ENCODE measurements at places on chromosomes 3 and 15.

DNA sequence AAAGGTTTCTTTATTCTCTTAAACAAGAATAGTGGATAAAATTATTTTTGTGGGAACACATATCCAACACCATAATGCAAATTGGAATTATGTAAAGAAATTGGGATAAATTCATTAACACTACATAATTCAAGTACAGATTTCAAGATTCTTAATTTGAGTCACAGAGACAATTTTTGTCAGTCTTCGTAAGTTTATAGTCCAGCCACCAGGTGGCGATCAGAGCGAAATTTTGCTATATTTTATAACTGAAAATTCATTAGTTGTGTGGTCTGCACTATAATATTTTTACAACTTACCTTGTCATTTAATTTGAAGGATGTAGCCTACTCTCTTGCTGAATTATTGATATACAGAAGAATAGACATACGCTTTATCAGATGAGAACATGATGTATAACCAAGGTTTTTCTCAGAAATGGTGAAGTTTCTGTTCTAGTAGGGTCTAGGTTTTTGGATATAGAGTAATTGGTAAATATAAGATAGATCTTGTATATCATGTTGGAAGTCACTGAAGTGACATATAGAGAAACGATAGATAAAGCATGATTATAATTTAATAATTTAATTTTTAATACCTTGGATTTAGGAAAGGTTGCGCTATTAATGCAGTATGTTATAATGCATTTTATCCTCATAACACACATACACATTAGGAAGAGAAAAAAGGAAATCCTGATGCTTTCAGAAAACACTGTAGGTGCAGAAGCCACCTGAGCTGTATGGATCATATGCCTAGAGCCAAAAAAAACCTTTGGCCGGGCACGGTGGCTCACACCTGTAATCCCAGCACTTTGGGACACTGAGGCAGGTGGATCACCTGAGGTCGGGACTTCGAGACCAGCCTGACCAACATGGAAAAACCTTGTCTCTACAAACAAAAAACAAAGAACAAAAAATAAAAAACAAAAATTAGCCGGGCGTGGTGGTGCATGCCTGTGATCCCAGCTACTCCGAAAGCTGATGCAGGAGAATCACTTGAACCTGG is 31.7 kb downstream of the PLSCR4 start:
- peak; percentile 29 for DNase-seq

DNA sequence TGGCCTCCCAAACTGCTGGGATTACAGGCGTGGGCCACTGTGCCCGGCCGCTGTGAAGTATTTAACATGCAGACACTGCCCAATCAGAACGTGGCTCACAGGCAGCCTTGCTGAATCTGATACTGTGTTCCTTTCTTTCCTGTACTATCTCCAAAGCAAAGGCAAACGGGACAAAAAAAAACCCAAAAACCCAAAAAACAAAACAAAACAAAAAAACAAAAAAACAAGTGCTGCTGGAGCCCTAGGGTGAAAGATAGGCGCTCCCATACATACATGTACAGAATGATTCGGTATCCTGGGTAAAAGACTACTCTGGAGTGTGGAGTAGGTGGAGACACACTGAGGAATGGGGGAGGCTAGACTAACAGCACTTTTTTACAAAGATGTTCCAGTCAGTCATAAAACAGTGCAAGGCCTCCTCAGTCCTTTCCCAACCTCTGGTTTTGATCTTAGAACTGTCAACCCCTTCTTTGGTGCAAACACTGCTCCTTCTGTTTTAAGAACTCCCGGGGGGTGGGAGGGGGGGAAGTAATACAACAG is 7.7 kb upstream of the MAP1A start:
- no peak for DNase-seq

GRCh38 chr3:134709076-134709475 is 58.3 kb upstream of the KY start:
- no peak for DNase-seq

DNA sequence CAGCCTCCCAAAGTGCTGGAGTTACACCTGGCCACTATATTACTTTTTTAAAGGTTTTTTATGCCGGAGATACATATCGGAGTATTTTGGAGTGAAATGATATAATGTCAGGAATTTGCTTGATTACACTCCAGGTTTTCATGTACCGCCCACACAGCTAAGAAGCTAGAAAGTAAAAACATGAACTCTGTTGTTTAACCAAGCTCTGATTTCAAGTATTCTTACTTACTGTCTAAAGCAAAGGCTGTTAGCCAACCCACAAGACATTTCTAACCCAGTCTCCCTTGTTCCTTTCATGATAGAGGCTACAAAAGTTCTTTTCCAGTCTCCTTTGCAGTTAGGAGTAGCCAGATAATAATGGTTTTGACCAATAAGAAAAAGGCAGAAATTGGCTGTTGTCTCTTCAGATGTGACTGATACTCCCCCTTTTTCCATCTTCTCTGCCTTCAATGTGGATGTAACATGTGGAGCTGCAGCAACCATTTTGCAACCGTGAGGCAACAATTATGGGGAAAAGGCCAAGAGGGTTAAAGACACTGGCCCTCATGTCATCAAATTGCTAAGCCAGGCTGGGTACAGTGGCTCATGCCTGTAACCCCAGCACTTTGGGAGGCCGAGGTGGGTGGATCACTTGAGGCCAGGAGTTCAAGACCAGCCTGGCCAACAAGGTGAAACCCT is 6.1 kb upstream of the CP start:
- no peak for DNase-seq

DNA sequence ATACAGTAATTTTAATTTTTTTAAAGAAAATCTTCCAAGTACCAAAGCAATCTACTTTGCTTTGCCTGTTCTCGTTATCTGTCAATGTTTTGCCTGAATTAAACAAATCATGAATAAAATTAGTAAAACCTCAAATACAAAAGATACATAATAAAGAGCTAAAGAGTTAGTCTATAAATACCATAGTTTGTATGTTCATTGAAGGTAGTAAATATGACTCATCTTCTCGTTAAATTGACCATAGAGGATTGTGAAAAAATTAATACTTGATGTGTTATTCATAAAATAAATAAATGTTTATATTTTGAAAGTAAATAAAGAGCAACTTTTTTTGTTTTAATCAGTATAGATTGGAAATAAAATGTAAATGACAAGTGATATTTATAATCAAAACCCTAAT is 246.5 kb upstream of the PLSCR5 start:
- DNase-seq, result no peak

GRCh38 chr3:50123394-50124051 is 31.6 kb upstream of the SEMA3F start:
- DNase-seq, result no peak

DNA sequence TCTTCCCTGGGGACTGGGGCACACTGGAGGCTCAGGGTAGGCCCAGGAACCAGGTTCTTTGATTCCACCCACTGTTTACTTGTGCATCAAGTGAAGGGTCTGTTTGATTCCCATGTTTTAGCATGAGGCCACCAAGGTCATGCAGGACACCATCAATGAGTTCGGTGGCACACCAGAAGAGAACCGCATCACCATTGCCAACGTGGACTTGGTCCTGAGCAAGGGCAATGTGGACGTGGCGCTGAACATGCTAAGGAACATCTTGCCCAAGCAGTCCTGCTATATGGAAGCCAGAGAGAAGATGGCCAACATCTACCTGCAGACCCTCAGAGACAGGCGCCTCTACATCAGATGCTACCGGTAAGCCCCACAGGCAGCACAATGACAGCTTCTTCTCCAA is 21.5 kb downstream of the TTC21A start:
- no peak for DNase-seq

- DNase-seq, result no peak
These were observed 88.9 kb upstream of the OSBPL11 start for GRCh38 chr3:125684199-125684598.

DNA sequence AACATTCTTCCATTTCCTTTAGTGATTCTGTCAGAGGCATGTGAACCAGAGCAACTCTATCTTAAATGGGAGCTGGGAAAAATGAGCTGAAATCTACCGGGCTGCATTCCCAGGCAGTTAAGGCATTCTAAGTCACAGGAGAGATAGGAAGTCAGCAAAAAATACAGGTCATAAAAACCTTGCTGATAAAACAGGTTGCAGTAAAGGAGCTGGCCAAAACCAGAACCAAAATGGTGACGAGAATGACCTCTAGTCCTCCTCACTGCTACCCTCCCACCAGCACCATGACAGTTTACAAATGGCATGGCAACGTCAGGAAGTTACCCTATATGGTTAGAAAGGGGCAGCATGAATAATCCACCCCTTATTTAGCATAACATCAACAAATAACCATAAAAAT is 66.4 kb downstream of the B3GALNT1 start:
- DNase-seq, result no peak

DNA sequence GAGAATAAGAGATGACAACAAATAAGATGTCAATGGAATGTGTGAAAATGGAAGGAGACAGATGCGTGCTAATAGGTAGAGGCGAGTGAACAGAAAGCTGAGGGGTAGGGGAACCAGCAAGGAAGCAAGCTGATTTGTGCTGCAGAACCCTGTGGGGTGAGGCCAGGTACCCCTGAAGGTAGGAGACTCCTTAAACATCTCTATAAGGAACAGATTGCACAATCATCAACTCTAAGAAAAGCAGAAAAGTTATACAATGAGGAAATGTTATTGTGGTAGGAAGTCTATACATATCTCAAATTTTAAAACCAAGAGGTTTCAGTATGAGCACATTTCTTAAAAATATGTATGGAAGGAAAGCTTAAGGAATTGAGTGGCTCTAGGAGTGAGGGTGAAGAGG is 315.0 kb upstream of the TPM1 start:
- no peak for DNase-seq

GRCh38 chr3:24725514-24726255 is 231.0 kb upstream of the THRB start:
- DNase-seq, result no peak

GRCh38 chr15:52656412-52656811 is 22.8 kb downstream of the ATOSA start:
- no peak for DNase-seq

GRCh38 chr3:106268696-106269095 is 399.9 kb upstream of the CBLB start:
- DNase-seq, result no peak

- no peak for DNase-seq
These were observed 15.3 kb upstream of the NRROS start for GRCh38 chr3:196624067-196624790.

DNA sequence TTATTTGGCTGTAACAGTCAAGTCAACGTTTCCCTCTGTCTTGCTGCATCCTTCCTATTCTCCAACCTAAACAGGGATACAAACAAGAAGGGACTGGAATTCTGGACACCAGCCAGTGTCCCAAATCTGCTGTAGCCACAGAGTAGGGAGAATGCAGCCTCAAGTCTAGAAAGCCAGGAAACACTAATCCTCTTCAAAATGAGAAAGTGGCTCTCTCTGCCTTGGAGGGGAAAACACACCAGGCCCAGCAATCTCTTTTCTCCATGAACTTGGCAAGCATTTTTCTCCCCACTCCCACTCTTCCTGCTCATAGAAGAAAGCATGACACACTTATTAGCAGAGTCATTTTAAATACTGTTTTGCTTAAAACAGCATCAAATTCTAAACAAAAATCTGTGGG is 781.7 kb downstream of the SQOR start:
- no peak for DNase-seq

- no peak for DNase-seq
These were observed 48.5 kb downstream of the RLBP1 start for GRCh38 chr15:89172921-89173320.

- DNase-seq, result no peak
These were observed 8.6 kb downstream of the FBXL22 start for GRCh38 chr15:63605816-63606215.

DNA sequence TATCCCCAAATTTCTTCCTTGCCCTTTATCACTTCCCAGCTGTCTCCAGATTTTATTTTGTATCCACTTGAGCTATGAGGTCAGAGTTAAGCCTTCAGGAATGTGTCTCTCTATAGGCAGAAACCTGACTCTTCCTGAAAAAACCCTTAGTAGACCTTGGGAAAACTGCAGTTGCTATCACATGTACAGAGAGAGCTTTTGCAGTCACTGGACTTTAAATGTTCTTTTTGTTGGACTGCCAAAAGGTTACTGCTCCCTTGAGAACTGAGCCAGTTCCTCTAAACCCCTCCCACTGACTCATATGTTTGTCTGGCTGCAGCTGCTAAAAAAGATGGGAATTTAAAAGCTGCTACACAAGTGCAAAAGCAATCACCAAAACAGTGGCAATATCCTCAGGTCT is 169.1 kb upstream of the CCDC54 start:
- peak; percentile 17 for DNase-seq

- DNase-seq, result no peak
These were observed 51.9 kb downstream of the KY start for GRCh38 chr3:134598763-134599545.

- peak; percentile 77 for DNase-seq
These were observed 67.7 kb downstream of the LDHAL6B start for GRCh38 chr15:59274126-59274970.

GRCh38 chr3:133747907-133748639 is 1.9 kb downstream of the TF start:
- no peak for DNase-seq
